ENCODE measurements at places on chromosomes 1 and 21. TPM values are rescaled to one million over a fixed set of nuclear protein-coding genes. Genes with fewer than 3 reads are reported as not detected.

The LYPD8 gene
- not detected for total RNA-seq

The HSPG2 gene
- total RNA-seq: 216 TPM

The CASQ1 gene
- 0.27 TPM for total RNA-seq

The NBPF3 gene
- 9.5 TPM for total RNA-seq

GRCh38 chr1:177983482-177984135, 13.8 kb upstream of the SEC16B start:
- H3K4me3 ChIP-seq: no peak overlapping the region
- peak overlapping the region; percentile 5 for H3K27ac ChIP-seq
- H3K4me1 ChIP-seq: no peaks in the 10 kb centered on the region
- H3K27me3 ChIP-seq: no peaks in the 10 kb centered on the region

- DNase-seq: peak; percentile 91
- H3K4me1 ChIP-seq: peaks cover 50% of the 10 kb centered on the region
- H3K27ac ChIP-seq: peak overlapping the region; percentile 97
- H3K4me3 ChIP-seq: peak overlapping the region; percentile 79
Measured at GRCh38 chr1:27365372-27366112, 1.2 kb downstream of the MAP3K6 start.

DNA sequence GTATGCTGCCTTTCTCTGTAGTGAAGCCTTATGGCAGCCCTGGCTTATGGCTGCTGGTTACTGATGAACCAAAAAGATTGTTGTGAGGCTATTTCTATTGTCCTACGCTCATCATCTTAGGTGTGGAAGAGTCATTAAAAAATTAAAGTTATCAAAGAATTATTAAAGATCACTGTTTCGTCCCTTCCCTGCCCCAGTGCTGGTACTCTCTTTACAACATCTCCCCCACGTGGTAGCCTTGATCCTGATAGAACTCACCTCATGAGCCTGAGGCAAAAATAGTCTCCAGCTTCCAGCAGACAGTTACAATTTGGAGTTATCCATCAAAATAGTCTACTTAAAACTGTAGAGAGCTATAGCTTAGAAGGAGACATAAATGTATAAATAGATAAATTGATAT, 201.5 kb downstream of the S1PR1 start:
- H3K4me1 ChIP-seq: no peaks in the 10 kb centered on the region
- H3K4me3 ChIP-seq: no peak overlapping the region
- H3K27me3 ChIP-seq: no peaks in the 10 kb centered on the region
- H3K36me3 ChIP-seq: no peaks in the 10 kb centered on the region
- no peak for DNase-seq
- no peak overlapping the region for H3K27ac ChIP-seq

Data from lower lobe of right lung (tissue), 2 donors.